ENCODE measurements at places on chromosomes 16 and 17. TPM values are rescaled to one million over a fixed set of nuclear protein-coding genes. Genes with fewer than 3 reads are reported as not detected.

DNA sequence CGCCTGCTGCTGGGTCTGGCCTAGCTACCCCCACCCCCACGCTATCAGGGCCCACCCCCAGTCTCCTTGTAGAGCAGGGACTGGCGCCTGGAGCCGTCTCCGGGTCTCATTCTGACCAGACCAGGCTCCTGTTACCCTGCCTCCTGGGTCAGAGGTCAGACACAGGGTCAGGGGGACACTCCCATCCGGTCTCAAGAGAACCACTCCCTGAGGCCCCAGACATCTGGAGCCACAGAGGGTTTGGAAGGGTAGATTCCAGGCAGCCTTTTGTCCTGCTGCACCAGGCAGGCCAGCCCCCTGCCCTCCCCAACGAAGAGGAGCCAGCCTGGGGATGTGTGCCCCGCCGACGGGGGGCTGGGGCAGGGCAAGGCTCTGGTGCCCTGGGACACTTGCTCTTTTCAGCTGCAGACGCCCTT, 944 bp upstream of the WFIKKN1 start:
- no peak overlapping the region for H3K27ac ChIP-seq
- H3K27me3 ChIP-seq, result peaks cover 15% of the 10 kb centered on the region
- no peak overlapping the region for H3K4me3 ChIP-seq

DNA sequence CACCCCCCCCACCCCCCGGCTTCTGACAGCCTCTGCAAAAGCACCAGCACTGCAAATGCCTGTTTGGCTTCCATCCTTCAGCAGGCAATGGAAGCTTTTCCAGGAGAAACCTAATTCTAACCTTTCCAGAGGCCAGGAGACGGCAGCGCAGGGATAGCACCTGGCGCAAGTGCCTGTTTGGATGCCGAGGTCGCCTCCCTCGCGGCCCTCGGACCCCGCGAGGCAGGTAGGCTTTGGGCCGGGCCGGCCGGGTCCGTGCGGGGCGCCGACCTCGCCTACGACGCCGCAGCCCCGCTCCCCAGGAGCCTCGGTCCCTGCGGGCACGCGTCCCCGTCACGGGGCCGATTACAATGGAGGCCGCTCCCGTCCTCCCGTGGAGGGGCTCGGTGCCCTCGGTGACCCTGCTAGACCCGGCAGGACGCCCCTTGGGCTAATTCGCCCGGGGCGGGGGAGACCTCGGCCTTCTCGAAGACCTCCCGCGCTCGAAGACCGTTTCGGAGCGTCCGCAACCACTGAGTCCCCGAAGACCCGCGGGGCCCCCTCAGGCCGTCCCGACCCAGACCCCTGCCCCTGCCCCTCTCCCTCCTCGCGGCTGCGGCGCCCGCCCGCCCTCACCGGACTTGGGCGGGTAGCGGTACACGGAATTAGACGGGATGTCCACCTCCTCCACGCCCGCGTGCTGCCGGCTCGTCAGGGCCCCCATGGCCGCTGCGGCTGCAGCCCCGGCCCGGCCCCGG, 587 bp downstream of the RNF157 start:
- DNase-seq, result no peak
- H3K27ac ChIP-seq, result no peak overlapping the region
- peaks cover 8% of the 10 kb centered on the region for H3K4me1 ChIP-seq

GRCh38 chr17:65514082-65514481, 47.4 kb downstream of the AXIN2 start:
- H3K4me3 ChIP-seq, result no peak overlapping the region
- DNase-seq, result no peak
- no peak overlapping the region for H3K27ac ChIP-seq
- H3K4me1 ChIP-seq, result peaks cover 18% of the 10 kb centered on the region

GRCh38 chr17:13024016-13024415, 6.2 kb upstream of the ELAC2 start:
- H3K4me3 ChIP-seq, result no peak overlapping the region
- H3K4me1 ChIP-seq, result no peaks in the 10 kb centered on the region
- DNase-seq, result no peak
- no peak overlapping the region for H3K27ac ChIP-seq
- no peaks in the 10 kb centered on the region for H3K27me3 ChIP-seq

ZG16 gene
- 0.27 TPM for polyA plus RNA-seq

GRCh38 chr17:80297996-80298560, 37.4 kb downstream of the RNF213 start:
- H3K36me3 ChIP-seq, result peaks cover 87% of the 10 kb centered on the region
- H3K4me1 ChIP-seq, result no peaks in the 10 kb centered on the region
- DNase-seq, result no peak
- H3K4me3 ChIP-seq, result no peak overlapping the region

- H3K27ac ChIP-seq, result no peak overlapping the region
- H3K36me3 ChIP-seq, result no peaks in the 10 kb centered on the region
- H3K4me3 ChIP-seq, result no peak overlapping the region
- H3K4me1 ChIP-seq, result no peaks in the 10 kb centered on the region
- DNase-seq, result no peak
- H3K27me3 ChIP-seq, result no peaks in the 10 kb centered on the region
These were observed 37.4 kb upstream of the ALKBH5 start for GRCh38 chr17:18146259-18146658.

GRCh38 chr17:60075981-60076380, 2.7 kb downstream of the HEATR6 start:
- no peaks in the 10 kb centered on the region for H3K27me3 ChIP-seq
- DNase-seq, result no peak
- H3K4me1 ChIP-seq, result peaks cover 12% of the 10 kb centered on the region
- no peak overlapping the region for H3K4me3 ChIP-seq
- H3K27ac ChIP-seq, result no peak overlapping the region

MYH10 gene
- polyA plus RNA-seq, result 4.2 TPM

DNA sequence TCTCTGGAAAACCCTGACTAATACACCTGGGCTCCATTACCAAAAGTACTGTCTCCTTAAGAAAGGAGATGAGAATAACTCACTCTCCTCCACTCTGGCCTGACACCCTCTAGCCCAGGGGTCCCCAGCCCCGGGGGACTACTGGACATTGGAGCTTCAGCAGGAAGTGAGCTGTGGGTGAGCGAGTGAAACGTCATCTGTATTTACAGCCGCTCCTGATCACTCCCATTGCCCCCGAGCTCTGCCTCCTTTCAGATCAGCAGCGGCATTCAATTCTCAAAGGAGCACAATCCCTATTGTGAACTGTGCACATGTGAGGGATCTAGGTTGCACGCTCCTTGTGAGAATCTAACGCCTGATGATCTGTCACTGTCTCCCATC, 126.3 kb upstream of the TNRC6C start:
- no peak overlapping the region for H3K27ac ChIP-seq
- no peaks in the 10 kb centered on the region for H3K27me3 ChIP-seq
- DNase-seq, result no peak
- no peaks in the 10 kb centered on the region for H3K36me3 ChIP-seq

DNA sequence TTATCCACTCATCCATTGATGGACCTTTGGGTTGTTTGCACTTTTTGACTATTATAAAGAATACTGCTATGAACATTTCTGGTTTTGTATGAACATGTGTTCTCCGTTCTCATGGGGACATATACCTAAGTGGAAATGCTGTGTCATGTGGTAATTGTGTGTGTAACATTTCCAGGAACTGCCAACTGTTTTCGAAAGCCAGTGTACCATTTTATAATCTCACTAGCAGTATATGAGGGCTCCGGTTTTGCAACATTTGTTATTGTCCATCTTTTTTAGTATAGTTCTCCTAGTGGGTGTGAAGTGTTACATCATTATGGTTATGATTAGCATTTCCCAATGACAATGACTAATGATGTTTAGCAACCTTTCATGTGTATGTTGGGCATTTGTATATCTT, 5.1 kb upstream of the TRIM25 start:
- DNase-seq, result no peak
- no peaks in the 10 kb centered on the region for H3K27me3 ChIP-seq
- no peaks in the 10 kb centered on the region for H3K36me3 ChIP-seq
- H3K27ac ChIP-seq, result no peak overlapping the region

Measured in thymus (tissue), 14 donors.